ENCODE measurements at places on chromosomes 12 and 14.

GRCh38 chr14:101083564-101084435 lies 180.3 kb upstream of the RTL1 start:
- DNase-seq, result no peak

GRCh38 chr14:104993808-104994591 lies 8.4 kb downstream of the CLBA1 start:
- no peak for DNase-seq

DNA sequence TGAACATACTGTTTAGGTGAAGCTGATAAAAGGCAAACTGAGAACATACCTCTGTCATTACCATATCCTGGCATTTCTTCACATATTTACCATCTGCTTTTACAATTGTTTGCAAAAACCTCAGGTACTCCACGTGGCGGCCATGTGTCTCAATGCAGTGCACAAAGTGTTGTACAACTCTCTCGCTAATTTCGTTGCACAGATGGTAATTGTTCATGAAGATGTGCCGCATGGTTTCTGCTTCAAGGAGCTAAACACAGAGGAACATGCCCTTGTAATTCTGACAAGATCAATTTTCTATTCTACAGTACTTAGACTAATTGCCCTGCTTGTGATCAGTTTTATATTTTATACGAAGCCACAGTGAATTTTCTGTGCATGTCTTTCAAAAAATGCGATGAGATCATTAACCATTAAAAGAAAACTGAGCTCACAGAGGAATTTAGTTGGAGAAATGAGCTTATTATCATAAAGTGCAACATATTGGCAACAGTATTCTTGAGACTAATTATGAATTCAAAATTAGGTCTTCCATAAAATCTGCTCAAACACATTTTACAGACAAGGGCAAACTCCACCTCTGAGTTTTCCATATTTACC lies 233.8 kb downstream of the ITPR2 start:
- no peak for DNase-seq

GRCh38 chr14:57835766-57836165 lies 30.1 kb downstream of the SLC35F4 start:
- DNase-seq, result no peak

- DNase-seq, result no peak
These were observed 67.6 kb downstream of the TECPR2 start for GRCh38 chr14:102430212-102430908.

DNA sequence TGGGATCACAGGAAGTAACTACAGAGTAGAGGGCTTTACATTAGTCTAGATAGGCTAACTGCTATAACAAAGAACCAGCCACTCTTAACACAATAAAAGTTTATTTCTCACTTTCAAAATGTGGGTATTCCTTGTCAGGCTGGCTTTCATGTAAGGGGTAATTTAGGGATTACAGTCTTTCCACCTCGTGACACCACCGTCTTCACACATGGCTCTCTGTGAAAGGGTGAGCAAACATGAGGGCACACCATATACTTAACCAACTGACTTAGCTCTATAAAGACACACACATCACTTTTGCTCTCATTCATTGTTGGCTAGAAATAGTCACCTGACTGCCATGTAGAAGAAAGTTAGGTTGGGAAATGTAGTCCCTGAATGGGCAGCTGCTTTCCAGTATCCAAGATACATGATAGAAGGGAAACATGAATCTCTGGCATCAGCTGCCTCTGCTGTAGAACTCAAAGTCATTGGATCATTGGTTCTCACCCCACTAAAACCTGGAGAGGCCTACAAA lies 66.1 kb upstream of the CRY1 start:
- no peak for DNase-seq

Data from activated CD8-positive, alpha-beta memory T cell treated with anti-CD3 and anti-CD28 coated beads for 1 hour (primary cell).